Muscle of arm (tissue), 14 donors: ENCODE measurements at places on chromosomes 5 and 9.

GRCh38 chr9:4573634-4574389 is 83.5 kb downstream of the SLC1A1 start:
- DNase-seq: no peak

DNA sequence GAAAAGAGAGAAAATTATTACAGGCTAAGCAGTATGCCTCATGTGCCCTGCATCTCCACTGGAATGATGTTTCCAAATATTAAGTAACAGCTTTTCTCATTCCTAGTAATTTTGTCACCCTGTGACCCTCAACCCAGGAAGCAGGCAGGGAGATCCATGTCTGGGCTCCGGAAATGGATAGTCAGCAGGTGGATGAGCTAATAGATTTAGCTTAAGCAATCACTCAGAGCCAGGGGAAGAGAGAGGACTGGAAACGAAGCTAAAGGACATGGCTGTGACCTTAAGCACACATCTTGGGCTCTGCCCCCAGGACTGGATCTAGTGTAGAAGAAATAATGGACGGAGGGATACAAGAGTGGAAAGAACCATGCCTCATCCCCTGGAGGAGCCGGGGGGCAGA is 89.5 kb downstream of the ARSB start:
- DNase-seq: no peak

DNA sequence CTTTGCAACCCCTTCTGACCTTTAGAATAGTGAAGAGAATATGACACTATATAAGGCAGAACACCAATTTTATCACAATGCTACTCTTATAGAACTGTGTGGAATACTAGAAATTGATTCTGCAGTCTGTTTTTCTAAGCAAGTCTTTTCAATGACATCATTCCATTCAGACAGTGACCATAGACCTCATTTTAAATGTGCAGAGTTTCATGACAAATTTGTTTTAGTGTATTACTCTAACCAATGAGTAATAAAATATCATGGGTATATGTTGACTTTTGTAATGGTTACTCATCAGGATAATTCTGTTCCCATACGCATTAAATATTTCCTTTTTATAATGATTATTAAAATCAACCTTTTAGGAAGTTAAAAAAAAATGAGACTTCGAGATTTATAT is 219.9 kb downstream of the COX7C start:
- no peak for DNase-seq

DNA sequence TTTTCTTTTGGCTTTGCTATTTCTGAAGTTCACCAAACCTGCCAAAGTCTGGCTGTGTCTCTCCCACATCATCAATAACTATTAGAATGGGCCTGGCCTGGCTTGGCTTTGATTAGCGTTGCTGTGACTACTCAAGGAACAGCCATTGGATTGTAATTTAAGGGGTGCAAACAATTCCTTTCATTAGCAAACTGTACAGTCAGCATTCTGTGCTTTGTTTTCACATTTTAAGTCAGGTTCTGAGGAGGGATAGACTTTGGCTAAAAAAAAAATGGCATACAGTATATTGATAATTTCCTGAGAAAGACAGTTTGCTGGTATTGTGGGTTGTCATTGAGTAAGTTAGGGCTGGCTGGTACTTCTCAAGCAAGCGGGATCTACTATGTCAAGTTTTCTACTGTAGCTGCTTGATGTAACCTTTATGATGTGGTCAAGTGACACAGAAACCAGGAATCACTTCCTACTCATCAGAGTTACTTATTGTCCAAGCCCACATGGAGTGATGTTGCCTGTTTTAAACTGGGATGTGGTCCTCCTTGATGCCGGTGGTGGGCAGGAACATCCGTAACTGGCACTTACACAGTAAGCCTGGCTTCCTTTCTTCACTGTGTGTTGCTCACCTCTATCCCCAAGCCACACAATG is 161.4 kb downstream of the CD180 start:
- DNase-seq: no peak

- peak; percentile 48 for DNase-seq
These were observed 69.2 kb downstream of the SYK start for GRCh38 chr9:90870621-90871326.

DNA sequence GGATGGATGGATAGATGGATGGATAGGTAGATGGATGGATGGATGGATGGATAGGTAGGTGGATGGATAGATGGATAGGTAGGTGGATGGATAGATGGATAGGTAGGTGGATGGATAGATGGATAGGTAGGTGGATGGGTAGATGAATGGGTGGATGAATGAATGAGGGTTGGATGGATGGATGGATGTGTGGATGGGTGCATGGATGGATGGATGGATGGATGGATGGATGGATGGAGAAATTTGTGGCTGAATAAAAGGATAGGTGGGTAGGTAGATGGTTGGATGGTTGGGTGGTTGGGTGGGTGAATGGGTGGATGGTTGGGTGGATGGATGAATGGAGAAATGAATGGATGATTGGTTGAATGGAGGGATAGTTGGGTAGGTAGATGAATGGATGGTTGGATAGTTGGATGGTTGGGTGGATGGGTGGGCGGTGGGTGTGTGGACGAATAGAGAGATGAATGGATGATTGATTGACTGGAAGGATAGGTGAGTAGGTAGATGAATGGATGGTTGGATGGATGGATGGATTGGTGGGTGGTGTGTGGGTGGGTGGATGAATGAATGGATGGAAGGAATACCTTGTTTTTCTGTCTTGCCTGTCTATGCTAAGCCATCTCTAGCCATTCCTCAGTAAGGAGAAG is 71.0 kb upstream of the ASS1 start:
- no peak for DNase-seq

- DNase-seq: no peak
These were observed 87.1 kb downstream of the PDZD2 start for GRCh38 chr5:31725996-31726395.

- DNase-seq: peak; percentile 19
These were observed 126.3 kb downstream of the PDE4D start for GRCh38 chr5:59767211-59767605.

- DNase-seq: no peak
These were observed 75.4 kb downstream of the NFIB start for GRCh38 chr9:14238518-14238917.

GRCh38 chr9:86281593-86282076 is 703 bp downstream of the ISCA1 start:
- DNase-seq: no peak

- no peak for DNase-seq
These were observed 37.4 kb downstream of the PHF2 start for GRCh38 chr9:93613791-93614190.

DNA sequence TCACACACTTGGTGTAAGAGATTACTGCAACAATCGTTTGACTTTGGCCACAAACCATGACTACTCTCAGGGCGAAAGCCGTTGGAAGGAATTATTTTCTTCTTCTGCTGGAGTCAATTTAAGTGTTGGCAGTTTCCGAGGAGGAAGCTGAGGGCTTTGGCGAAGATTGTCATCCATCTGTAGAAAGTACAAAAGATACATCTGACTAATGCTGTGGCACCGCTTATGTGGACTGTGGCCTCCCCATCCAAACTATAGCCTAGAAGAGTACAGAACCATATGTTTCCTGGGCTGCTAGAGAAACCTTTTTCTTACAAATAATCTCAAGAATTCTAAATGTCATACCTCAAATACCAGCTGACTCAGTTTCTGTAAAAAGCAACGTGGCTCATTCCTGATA is 7.4 kb downstream of the MTX3 start:
- no peak for DNase-seq

- DNase-seq: peak; percentile 70
These were observed 1.4 kb upstream of the GLRX start for GRCh38 chr5:95823738-95824609.

DNA sequence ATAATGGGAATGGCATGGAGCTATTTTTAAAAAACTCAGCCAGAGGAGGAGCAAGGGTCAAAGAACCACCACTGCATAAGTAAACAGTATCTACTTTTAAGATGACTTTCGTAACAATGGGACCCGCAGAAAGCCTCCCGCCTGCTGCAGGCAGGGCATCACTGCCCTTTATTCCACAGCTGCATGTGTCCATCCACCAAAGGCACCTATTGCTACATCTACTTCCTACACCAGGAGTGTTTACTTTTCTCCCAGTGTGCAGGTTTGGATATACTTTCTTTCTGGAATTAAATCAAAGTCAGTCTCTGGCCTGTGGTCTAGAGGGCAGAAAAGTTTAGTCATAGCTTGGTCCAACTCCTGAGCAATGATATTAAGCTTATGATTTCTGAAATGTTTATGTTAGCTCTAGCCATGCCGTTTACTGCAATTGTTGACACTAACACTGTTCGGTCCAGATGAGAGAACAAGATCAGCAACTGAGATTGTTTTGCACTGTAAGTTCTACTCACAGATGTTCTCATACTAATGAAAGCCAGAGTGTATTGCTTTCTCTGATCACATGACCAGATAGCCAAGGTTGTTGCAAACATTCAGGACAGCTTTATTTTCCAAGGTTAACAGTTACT is 391.5 kb downstream of the FGF10 start:
- DNase-seq: peak; percentile 11

DNA sequence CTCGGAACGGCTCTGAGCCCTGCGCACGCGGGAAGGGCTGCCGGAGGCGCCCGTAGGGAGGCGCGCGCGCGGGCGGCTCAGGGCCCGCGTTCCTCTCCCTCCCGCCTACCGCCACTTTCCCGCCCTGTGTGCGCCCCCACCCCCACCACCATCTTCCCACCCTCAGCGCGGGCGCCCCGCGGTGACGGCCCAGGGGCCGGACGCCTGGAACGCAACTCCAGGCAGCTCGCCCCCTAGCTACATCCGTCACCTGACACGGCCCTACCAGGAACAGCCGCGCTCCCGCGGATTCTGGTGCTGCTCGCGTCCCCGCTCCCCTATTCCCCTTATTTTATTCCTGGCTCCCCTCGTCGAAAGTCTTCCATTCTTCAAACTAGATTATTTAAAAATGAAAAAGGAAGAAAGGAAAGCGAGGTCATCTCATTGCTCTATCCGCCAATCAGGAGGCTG is at the start of gene CDKN2B-AS1:
CDKN2B-AS1 (plus strand) TSS at position 236 of the 450 bp plus-strand sequence.
- DNase-seq: peak; percentile 44

DNA sequence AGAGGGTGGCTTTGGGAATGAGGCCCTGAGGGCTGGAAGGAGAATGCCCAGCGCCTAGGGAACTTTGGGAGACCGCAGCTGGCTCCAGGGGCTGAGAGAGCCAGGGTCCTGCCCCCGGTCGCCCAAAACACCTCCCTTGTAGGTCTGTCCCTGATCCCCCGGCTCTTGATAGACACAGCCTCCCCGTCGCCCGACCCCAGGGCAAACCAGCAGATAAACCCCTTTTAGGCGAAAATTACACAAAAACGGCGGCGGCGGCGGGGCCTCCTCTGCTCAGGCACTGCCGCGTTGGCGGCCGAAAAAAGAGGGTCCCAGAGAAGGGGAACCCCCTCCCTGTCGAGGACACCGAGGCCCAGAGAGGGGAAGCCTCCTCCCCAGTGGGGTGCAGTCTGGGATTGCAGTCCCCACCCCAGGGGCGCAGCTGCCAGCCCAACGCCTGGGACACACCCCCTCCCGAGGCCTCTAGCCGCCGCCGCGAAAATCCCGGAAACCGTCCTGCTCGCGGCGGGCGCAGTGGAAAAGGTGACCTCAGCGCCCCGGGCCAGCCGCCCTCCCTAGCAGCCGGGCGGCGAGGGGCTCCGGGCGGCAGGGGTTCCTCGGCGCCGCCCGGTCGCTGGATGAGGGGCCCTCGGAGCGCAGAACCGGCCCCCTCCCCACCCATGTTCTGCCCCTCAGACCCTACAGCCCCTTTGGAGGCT is 3.1 kb upstream of the BARX1 start:
- no peak for DNase-seq

- no peak for DNase-seq
These were observed 103.3 kb upstream of the EDIL3 start for GRCh38 chr5:84487963-84488362.

DNA sequence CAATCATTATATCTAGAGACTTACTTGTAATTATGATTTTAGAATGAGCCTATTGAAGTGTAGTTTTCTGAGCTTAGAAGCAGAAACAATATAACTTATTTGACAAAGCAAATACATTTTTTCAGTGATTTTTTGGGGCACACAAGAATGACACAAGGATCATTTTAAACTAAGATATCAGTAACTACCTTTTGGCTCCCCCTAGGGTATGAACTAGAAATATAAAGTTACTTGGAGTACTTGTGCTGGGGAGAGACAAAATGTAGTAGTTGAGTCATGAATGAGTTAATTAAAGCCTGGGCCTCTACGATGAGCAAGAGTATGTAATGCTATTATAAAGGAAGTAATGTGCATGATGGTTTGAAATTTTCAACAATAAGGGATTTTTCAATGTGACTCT is 1244.1 kb upstream of the ACO1 start:
- DNase-seq: no peak

DNA sequence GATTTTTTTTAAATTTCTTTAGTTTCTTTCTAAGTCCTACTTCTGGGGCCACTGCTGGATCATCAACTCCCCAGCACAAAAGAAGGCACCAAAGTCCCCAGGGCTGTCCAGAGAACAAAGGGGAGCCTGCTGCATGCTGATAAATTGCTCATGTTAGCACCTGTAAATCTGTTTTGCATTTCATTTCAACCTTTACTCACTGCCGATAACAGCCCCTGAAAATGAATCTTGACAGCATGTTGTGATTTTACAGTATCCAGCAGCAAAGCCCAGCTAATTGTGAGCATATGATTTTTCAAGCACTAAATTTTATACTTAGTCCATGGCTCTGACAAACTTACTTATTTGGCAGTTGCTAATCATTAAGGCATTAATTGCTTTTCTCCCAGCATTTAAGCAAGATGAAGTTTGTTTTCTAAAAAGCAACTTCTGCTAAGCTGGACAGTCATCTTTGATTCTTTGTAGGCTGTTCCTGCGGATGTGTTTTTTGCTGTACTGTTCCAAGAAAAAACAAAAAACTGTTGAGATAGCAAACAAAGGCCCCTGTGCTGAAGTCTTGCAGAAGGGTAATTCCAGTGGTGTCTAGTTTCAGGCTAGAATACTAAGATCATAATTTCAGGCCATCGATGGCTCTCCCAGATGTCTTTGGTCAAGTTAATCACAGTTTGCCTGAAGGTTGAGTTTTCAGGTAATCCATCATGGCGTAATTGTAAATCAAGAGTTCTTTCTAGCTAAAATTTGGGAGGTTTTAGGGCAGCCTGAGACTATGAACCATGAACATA is 73.1 kb upstream of the GAS1 start:
- no peak for DNase-seq

DNA sequence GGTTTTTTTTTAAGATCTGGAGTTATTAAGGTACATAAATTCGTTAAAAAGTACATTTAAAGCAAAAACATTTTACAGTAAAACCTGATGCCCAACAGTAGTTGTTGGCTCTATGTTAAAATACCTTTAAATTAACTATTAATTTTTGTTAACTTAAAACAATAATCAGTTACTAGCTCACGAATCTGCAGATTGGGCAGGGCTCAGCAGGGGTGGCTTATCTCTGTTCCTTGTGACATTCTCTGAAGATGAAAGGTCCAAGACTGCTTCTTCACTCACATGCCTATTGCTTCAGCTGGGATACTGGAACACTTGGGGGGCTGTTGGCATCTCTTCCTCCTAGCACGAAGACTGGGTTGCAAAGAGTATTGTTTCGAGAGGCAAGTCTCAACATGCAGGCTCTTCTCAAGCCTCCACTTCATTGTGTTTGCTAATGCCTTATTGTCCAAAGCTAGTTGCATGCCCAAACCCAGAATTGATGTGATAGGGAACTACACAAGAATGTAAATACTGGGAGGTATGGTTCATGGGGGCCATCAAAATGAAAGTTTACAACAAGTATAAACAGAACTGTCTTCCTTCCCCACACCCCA is 46.6 kb downstream of the MAP3K1 start:
- DNase-seq: no peak

- no peak for DNase-seq
These were observed 57.4 kb upstream of the NOTCH1 start for GRCh38 chr9:136603216-136603615.

GRCh38 chr5:126512451-126512850 is 82.6 kb downstream of the ALDH7A1 start:
- no peak for DNase-seq
